ENCODE measurements at places on chromosomes 1 and 21. TPM values are rescaled to one million over a fixed set of nuclear protein-coding genes. Genes with fewer than 3 reads are reported as not detected.

Gene YTHDF2
- total RNA-seq = 63.4 TPM

Gene GCSAML
- total RNA-seq = not detected

Gene LRRC38
- not detected for total RNA-seq

Gene PDZK1IP1
- total RNA-seq = 0.26 TPM

Gene NFYC
- 22.5 TPM for total RNA-seq

Gene GJB3
- total RNA-seq = 136 TPM

Gene LIN28A
- total RNA-seq = not detected

Gene CD5L
- total RNA-seq = not detected

Gene FLG
- 0.26 TPM for total RNA-seq

Gene ZBTB8A
- total RNA-seq = 6.8 TPM

Gene AK5
- not detected for total RNA-seq

Gene MAEL
- not detected for total RNA-seq

Gene PFDN2
- total RNA-seq = 224 TPM

Gene CD34
- total RNA-seq = not detected

Gene TCP10L
- total RNA-seq = 0.13 TPM

Gene CD244
- total RNA-seq = under 0.01 TPM

Gene NBPF6
- not detected for total RNA-seq

Gene GREM2
- total RNA-seq = not detected

Gene ACTL8
- total RNA-seq = not detected

Gene SLC6A9
- 13.4 TPM for total RNA-seq

Gene PARS2
- 5.3 TPM for total RNA-seq

Gene SPRR2D
- 2.4 TPM for total RNA-seq

Gene SNAPIN
- 59.5 TPM for total RNA-seq

Gene ZNF695
- 0.53 TPM for total RNA-seq

Gene CYP4Z1
- not detected for total RNA-seq

Gene LPGAT1
- 27.1 TPM for total RNA-seq

Gene DCAF6
- 28.2 TPM for total RNA-seq

Gene PLA2G2F
- total RNA-seq = not detected

Gene KCND3
- total RNA-seq = under 0.01 TPM

Gene OR14K1
- not detected for total RNA-seq

Gene ERICH3
- total RNA-seq = not detected

Gene SV2A
- 1.1 TPM for total RNA-seq

Gene GBP7
- not detected for total RNA-seq

Gene OLIG2
- total RNA-seq = not detected

Gene TMPRSS2
- total RNA-seq = 3.7 TPM

Gene THEM5
- total RNA-seq = not detected

Gene CD53
- not detected for total RNA-seq

Measured in bronchial epithelial cell (primary cell).